ENCODE measurements at places on chromosomes 4 and X.

GRCh38 chr4:77922158-77923094 lies 59.8 kb downstream of the MRPL1 start:
- no peak for DNase-seq

GRCh38 chr4:2253160-2254084 lies 8.5 kb downstream of the MXD4 start:
- no peak for DNase-seq

DNA sequence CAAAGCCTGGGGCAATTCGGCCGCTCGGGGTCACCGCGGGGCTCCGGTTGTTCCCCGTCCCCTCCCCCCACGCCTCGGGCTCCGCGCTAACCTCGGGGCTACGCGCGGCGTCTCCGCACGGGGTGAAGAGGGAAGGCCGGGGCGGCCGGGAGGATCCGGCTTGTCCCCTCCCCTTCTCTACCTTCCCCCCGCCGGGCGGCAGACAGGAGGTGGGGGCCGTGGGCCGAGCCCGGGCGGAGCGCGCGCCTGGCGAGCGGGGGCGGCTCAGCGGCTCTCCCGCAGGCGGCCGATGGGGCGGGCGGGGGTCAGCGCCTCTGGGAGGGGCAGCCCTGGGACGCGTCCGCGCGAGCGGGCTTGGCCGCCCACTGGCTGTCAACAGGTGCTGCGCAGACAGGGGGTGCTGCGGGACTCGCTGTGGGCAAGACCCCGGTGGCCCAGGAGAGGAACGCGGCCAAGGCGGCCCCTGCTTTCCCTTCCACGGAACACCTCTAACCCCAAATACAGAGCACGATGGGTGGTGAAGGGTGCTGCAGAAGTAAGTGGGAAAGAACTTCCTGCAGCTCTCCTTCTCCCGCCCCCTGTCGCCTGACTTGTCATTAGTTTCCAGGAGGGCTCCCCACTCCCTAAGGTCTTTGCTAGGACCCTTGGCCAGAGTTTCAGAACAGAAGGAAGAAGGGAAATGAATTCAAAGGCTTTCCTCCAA lies at the start of gene PDGFC:
Gene PDGFC, minus strand, starts transcription at position 124 of the 703 bp plus-strand sequence. CDS start 896 bp downstream, outside the sequence.
- peak; percentile 88 for DNase-seq

GRCh38 chr4:826508-827208 lies 729 bp upstream of the CPLX1 start:
- no peak for DNase-seq

GRCh38 chr4:183314336-183314735 lies 5.7 kb downstream of the CLDN22 start:
- no peak for DNase-seq

GRCh38 chrX:46912603-46913491 lies 626 bp downstream of the JADE3 start:
- DNase-seq = peak; percentile 65

Data from cardiac muscle cell (in vitro differentiated cells and primary cell).